NCI-H1092 (cell line): ENCODE measurements at places on chromosomes 3 and 15.

- no peak for DNase-seq
These were observed 17.6 kb downstream of the EXOSC7 start for GRCh38 chr3:44993471-44994205.

DNA sequence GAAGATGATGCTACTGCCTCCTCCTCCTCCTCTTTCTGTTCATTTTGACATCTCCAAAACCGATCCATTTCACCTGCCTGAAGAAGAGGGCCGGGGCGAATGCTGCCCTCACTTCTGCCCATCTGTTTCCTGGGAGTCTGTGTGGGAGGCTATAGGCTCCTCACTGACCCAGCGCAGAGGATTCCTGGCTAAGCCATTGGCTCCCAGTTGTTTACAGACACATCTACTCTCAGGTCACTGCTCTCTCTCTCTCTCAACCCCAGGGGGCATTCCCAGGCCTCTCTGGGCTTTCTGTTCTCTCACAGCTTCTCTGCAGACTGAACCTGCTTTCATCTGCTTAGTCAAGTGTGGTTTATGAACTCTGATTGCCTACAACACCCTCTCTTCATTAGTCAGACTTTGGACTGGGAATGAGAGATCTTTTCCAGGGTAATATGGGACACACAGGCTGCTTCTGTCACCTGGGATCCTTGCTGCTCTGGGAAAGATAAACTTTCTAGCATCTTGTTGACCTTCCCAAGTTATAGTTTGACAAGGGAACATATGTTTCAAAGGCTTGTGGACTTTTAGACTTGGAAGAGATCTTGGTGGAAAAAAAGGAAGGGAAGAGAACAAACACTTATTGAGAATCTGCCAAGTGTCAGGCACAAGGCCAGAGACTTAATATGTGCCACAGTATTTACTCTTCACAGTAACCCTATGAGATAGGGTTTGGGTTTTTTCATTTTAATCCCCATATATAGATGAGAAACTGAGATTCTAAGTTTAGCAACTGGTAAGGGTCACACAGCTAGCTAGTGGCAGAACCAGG is 30.2 kb upstream of the USP3 start:
- DNase-seq = peak; percentile 84

- no peak for DNase-seq
These were observed 138.4 kb downstream of the TNIK start for GRCh38 chr3:171321559-171322360.

GRCh38 chr15:41559239-41559782 is 299 bp downstream of the TYRO3 start:
- no peak for DNase-seq

GRCh38 chr3:6697722-6698121 is 163.2 kb upstream of the GRM7 start:
- no peak for DNase-seq
